NCI-H1436 (cell line): ENCODE measurements at places on chromosomes 3 and 15.

GRCh38 chr3:12648384-12648959 is 15.4 kb downstream of the RAF1 start:
- no peak for DNase-seq

DNA sequence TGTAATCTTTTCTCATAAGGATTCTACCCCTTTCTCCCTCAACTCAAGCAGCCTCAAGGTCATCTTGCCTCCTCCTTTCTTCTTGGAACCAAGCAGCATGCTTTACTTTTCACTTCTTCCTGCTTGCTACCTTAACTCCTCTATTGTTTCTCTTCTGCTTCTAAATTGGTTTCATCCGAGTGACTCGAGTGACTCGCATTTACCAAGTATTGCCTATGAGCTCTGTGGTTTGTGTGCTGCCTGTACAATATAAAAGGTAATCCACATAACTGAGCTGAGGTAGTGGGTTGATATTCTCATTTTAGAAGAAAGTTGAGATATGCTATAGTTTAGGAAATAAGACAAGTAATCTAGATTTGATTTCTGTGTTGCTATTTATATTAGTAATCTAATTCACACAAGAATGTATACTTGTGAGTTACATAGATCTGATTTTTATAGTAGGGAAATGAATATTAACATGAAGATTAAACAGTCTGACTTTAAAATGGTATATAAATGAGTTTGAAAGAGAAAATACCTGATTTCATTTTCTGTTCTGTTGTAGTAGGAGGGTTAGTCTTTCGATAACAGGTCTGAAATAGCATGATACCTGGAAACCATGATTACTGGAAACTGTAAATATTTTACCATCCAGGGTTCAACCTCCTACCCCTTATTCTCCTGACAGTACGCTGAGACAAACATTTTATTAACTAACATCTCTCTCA is 5.5 kb downstream of the HHLA2 start:
- no peak for DNase-seq

DNA sequence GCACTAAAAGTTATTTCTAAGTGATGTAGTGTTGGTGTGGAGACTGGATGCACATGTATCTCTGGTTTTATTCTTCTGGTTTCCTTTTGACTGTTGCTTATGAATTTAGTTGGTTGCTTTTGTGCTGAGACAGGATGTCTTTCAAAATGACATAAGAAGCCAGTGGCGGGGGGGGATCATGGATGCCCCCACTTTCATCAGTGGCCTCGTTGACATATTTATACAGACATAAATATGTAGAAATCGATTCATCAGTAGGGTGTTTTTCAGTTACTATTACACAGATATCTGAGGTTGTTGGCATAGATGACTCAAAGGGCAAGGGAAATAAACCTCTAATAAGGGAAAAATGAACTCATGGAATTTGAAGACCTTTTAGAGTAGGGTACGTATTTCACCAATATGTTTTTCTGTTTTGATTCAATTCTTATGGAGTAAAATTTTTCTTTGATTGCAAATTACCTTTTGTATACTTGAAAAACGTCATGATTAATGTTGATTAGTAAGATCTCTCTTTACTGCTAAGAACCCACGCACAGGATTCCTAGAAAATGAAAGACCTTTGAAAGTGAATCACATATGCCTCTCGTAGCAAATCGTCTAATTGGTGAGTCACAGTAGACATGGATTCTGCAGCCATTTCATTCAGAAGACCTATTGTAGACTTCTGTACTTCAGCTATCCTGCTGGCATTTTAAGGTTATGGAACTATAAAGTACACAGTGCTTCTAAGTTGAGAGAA is 97.4 kb upstream of the RBMS3 start:
- DNase-seq, result no peak

DNA sequence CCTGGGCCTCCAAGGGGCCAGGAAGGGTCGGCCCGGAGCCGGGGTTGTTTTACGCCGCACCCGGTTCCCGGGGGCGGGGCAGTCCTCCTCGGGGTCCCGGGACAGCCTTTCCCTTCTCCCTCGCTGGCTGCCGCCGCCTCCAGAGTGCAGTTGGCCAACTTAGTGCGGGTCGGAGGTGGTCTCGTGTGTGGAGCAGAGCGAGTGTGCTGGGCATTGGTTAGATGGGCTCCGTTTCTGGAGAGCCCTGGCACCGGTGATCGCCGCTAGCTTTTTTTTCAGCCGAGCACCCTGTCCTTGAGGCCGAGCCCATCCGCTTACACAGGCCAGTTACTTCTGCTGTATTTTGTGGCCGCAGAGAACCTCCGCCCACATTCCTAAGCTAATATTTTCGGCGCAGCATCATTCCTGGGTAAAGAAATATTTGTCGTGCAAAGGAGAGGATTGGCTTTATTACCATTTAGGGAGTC is 585 bp downstream of the KIF23 start:
- no peak for DNase-seq

DNA sequence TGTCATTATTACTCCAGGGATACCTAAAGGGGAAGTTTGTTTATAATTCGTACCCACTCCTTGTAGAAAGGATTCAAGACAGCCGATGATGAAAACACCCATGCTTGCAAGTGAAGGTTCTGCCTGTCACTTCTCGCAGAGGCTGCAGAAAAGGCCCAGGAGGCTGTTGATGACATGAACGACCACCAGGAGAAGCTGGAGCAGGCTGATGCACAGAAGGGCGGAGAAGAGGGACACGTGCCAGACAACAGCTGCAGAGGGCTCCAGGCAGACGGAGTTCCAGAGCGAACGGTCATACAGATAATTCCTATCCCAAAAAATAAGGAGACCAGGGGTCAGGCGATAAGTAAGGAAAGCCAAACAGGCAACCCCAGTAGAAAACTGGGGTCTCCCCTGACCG is 5.7 kb upstream of the DYNLT2B start:
- DNase-seq, result no peak

GRCh38 chr3:197343111-197343510 is 44.7 kb upstream of the DLG1 start:
- DNase-seq, result no peak

DNA sequence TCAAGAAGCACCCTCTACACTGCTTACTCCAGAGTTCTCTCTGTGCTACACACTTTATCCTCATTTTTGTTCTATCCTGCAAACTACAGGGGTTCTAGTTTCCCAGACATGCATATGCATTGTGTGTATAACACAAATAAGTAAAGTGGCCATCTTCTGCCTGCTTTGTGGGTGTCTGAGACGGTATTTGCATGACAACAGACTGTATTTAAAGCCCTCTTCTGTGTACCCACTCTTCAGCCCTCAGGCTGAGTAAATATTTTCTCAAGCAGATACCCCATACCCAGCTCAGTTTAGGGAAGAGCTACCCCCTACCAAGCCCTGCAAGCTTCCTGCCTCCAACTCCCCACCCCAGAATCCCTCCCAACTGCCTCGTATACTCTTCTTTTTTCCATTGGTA is 31.7 kb downstream of the SYNPR start:
- no peak for DNase-seq

DNA sequence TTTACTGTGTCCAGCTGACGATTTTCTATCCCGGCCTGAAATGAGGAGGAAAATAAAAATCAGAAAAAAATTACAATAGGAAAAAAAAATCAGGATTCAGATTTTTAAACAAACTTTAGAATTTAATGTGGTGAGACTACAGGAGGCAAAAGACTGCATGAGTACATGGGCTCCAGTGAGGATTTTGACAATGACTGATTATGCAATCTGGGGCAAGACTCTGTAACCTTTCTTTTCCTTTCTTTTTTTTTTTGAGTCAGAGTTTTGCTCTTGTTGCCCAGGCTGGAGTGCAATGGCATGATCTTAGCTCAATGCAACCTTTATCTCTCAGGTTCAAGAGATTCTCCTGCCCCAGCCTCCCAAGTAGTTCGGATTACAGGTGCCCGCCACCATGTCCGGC is 29.9 kb downstream of the SPG11 start:
- no peak for DNase-seq
